ENCODE measurements at places on chromosomes 1 and 21.

DNA sequence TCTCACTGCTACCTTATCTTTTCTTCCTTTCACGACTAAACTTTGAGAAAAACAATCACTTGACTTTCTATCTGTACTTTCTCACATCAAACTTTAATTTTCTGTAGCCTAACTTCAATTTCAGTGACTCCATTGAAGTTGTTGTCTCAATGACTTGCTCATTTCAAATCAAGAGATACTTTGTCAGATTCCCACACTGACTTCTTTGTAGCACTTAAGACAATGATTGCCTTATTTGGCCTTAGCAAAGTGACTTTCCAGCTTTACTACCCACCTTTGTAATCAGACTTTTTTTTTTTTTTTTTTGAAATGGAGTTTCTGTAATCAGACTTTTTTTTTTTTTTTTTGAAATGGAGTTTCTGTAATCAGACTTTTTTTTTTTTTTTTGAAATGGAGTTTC, 37.0 kb downstream of the AGO4 start:
- DNase-seq, result no peak

GRCh38 chr1:155003766-155004351, 1.3 kb downstream of the ZBTB7B start:
- peak; percentile 88 for DNase-seq

DNA sequence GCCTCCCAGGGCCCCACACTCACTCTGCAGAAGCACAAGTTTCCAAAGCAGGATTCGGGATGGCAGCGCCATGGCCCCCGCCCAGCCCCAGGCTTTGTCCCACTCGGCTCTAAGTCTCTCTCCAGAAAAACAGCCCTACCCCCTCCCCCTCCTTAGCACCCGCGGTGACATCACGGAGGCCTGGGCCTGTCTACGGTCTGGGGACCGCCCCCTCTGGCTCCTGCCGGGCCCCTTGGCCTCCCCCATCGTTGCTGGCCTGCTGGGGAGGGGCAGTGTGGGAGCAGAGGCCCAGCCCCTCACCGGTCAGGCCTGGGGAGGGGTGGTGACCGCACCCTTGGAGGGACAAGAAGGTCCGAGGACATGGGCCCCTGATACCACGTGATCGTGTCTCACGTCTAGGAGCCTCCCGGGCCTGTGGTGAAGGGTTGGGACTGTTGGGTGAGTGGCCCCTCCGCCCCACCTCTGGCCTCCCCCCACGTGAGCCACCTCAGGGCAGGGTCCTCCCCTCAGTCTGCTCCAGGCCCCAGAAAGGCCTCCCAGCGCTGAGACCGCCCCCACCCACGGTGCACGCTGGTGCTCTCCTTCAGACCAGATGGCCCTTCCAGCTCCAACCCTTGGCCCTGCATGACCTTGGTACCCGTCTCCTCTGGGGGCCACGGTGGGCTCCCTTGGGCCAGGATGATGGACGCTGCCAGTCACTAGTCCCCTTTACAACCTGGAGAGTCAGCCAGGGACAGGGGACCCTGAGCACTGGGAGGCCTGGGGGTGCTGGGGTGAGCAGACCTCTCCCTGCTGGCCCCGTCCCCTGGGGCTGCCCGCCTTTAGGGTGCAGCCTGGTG, at the start of gene MXRA8:
MXRA8 (minus strand) TSS at position 123 of the 839 bp plus-strand sequence; CDS start at position 72, 51 bp downstream.
- no peak for DNase-seq

DNA sequence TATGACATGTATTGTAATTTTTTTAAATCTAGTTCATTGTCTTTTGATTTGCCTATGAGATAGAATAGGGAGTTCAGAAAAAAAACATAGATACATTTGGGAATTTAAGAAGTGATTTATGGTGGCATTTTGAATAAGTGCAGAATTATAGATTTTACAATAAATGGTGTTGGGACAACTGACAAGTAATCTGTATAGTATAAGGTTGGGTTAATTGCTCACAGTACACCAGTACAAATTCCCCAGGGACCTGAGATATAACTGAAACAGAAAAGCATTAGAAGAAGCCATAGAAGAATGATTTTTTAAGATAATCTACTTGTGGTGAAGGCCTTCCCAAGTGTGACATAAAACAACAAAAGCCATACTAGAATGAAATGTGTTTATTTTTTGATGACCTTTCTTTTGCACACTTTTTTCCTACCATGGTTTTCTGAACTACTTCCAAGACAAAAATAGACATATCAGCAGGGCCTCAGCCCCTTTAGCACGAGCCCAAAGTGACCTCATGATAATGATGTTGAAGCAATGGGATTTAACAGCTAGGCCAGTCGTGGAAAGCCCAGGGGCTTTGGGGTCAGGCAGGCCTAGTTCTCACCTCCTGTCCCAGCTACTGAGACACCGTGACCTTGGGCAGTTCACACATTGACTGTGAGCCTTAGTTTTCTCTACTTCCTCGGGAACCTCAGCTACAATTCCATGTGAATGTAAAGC, 87.4 kb downstream of the GREM2 start:
- no peak for DNase-seq

DNA sequence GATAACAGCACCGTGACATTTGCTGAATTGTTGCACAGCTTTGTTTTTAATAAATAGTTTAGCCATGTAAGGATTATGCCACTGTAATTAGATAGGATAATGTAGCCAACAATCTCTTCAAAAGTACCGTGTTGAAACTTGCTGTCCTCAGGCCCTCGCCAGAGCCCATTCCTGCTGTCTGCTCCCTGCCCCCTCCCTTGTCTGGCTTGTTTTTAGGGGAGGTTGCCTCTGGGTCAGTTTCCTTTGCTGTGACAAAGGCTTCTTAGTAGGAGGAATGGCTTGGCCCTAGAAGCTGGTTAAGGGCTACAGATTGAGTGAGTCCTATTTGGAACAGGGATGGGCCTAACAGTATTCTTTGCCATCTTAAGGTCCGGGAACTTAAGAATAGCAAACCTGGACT, 107.9 kb downstream of the LMO4 start:
- DNase-seq, result no peak

GRCh38 chr1:207001492-207002245, 30.9 kb downstream of the C1orf116 start:
- no peak for DNase-seq

GRCh38 chr1:204181116-204181515, 15.0 kb upstream of the REN start:
- no peak for DNase-seq

- no peak for DNase-seq
Observed at GRCh38 chr1:206516728-206516990, 9.3 kb downstream of the RASSF5 start.

GRCh38 chr1:228963795-228964177, 228.5 kb downstream of the RHOU start:
- peak; percentile 66 for DNase-seq

All from coronary artery (tissue), 2 donors.